ENCODE measurements at places on chromosomes 2 and 18.

DNA sequence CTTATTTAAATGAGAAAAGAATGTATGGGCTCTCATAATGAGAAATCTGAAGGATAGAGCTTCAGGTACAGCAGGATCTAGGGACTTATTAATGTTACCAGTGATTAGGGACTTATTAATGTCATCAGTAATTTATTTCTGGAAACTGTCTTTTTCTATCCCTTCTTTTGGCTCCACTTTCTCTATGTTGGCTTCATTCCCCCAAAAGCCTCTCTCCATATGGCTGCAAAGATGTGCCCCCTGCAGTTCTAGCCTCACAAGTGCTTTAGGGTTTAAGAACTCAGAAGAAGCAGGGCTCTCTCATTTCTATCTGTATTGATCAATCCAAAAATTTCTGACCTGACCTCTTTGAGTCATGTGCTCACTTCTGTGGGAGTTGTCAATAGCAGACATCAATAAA lies 480.9 kb downstream of the TXNL1 start:
- DNase-seq: no peak

DNA sequence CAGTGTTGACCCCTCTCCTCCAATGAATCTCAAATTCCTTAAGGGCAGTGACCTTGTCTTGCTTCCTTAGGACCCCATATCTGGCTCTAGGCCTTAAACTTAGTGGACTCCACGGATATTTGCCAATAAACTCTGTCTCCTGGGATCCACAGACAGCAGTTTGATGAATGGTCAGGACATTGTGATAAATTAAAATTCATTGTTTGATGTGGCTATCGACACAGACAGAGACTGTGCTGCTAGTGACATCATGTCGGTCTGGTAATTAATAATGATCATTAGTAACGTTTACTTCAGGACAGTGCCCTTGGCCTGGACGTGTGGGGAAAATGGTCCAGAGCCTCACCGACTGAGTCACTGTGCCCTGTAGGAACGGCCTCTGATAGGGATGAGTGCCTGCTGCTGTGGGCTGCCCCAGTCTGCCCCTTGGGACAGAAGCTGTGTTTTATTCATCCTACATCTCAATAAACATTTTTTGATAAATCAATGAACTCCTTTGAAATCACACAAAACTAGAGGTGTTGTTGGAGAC lies 5.2 kb upstream of the SLC35F6 start:
- no peak for DNase-seq

DNA sequence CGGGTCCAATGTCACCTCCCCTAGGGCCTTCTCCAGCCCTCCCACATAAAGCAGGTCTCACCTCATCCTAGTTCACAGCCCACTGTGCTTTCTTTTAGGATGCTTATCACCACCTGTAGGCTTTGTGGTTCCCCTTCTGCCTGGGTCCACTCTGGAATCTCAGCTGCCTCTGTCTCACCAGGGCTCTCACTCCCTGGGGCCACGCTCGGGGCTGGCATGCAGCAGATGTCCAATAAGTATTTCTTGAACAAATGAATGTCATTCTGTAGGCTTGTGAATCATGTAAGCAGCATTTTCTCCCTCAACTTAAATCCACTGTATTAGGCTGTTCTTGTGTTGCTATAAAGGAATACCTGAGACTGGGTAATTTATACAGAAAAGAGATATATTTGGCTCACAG lies 4.3 kb upstream of the SH3BP4 start:
- no peak for DNase-seq

DNA sequence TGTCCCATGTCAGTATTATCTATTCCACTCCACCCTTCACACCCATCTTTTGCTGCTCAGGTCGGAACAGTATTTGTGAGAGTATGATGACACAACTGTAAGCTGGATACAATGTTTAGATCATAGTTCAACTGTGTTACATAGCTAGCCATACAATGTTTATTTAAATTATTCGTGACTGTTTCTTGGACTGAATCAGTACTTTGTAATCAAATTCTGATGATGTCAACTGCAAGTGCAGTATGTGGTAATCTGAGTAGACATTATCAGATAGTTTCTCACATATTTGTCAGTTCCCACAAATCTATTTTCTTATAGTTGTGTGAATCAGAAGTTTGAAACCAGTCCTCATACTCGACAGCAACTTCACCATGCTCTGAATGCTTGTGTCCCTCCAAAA lies 177.6 kb downstream of the ZNF407 start:
- no peak for DNase-seq

- DNase-seq: no peak
These were observed 46.0 kb downstream of the NPAS2 start for GRCh38 chr2:100865816-100866460.

DNA sequence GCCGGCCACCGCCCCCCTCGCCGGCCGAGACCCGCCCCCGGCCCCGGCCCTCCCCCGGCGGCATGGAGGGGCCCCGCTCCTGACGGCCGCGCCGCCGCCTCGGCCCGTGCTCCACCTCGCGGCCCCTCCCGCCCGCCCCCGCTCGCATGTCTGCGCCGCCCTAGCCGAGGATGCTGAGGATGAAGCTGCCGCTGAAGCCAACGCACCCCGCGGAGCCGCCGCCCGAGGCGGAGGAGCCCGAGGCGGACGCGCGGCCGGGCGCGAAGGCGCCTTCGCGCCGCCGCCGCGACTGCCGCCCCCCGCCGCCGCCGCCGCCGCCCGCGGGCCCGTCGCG lies 397 bp downstream of the ZCCHC2 start:
- no peak for DNase-seq

All from NCI-H524 (cell line).